ENCODE measurements at places on chromosomes 16 and 17. TPM values are rescaled to one million over a fixed set of nuclear protein-coding genes. Genes with fewer than 3 reads are reported as not detected.

The RNF112 gene
- 1.6 TPM for total RNA-seq

The ACBD4 gene
- total RNA-seq, result 48.1 TPM

The TBX4 gene
- not detected for total RNA-seq

- peak; percentile 18 for DNase-seq
- H3K4me1 ChIP-seq, result peaks cover 5% of the 10 kb centered on the region
- H3K27ac ChIP-seq, result no peak overlapping the region
- H3K27me3 ChIP-seq, result no peaks in the 10 kb centered on the region
- H3K4me3 ChIP-seq, result no peak overlapping the region
Measured at GRCh38 chr16:53773150-53773846, 69.3 kb downstream of the FTO start.

- H3K27ac ChIP-seq, result no peak overlapping the region
- H3K4me1 ChIP-seq, result no peaks in the 10 kb centered on the region
- H3K4me3 ChIP-seq, result no peak overlapping the region
Measured at GRCh38 chr16:4924593-4925292, 12.2 kb downstream of the PPL start.

DNA sequence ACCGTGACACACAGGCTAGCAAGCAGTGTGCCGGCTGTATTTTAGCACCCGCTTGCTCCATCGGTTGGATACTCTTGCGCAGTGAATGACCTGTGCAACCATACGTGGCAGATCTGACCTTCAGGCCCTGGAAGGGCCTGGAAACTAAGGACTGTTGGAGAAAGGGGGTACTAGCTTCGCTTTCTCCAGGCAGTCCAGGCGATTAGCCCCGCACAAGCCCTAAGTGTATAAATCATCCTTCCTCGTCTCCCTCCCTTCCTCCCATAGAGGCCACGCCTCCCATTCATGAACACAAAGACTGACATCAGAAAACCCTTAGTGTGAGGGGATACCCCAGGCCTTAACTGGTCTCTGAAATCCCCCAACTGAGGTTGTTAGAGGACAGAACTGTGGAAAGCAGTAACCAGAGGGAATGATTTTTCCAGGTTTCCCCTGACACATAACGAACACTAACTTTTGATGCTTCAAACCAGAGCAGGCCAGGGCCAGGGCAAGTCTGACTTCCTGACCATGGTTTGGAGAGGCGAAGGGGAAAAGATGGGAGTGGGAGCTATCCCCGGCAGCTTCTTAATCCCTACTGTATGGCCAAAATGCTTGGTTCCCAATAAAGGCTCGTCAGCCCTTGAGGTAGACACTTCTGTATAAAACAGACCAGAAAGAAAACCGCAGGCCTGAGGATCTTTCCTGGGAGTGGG lies 1.4 kb upstream of the DYNLL2 start:
- H3K36me3 ChIP-seq, result peaks cover 11% of the 10 kb centered on the region
- no peak overlapping the region for H3K4me3 ChIP-seq
- H3K27ac ChIP-seq, result no peak overlapping the region
- H3K4me1 ChIP-seq, result peaks cover 31% of the 10 kb centered on the region
- H3K27me3 ChIP-seq, result no peaks in the 10 kb centered on the region

- H3K27me3 ChIP-seq, result no peaks in the 10 kb centered on the region
- no peak overlapping the region for H3K27ac ChIP-seq
- no peaks in the 10 kb centered on the region for H3K36me3 ChIP-seq
- H3K4me1 ChIP-seq, result peaks cover 29% of the 10 kb centered on the region
- no peak overlapping the region for H3K4me3 ChIP-seq
Measured at GRCh38 chr17:46085522-46085921, 86.5 kb downstream of the STH start.

DNA sequence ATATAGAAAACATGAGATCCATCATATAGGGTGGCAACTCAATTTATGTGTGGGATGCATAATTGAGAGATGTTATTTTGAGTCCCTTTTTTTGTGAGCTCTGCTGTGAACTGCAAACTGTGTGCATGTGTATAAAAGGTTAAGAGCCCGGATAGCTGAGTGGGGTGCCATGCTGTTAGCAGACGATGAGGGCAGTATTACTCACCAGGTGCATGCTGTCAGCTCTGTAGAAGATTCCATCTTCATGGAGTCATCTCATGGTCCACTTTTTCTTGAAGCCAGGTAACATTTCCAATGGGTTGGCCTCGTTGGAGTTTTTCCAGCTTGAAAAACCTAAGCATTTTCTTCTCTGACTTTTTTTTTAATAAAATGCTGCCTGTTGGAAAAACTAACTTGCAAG lies 43.0 kb upstream of the RHBDL3 start:
- H3K27me3 ChIP-seq, result no peaks in the 10 kb centered on the region
- no peak overlapping the region for H3K27ac ChIP-seq
- no peak for DNase-seq
- no peaks in the 10 kb centered on the region for H3K4me1 ChIP-seq

The DDX19B gene
- total RNA-seq, result 26.9 TPM

The MIEN1 gene
- total RNA-seq, result 35.8 TPM

DNA sequence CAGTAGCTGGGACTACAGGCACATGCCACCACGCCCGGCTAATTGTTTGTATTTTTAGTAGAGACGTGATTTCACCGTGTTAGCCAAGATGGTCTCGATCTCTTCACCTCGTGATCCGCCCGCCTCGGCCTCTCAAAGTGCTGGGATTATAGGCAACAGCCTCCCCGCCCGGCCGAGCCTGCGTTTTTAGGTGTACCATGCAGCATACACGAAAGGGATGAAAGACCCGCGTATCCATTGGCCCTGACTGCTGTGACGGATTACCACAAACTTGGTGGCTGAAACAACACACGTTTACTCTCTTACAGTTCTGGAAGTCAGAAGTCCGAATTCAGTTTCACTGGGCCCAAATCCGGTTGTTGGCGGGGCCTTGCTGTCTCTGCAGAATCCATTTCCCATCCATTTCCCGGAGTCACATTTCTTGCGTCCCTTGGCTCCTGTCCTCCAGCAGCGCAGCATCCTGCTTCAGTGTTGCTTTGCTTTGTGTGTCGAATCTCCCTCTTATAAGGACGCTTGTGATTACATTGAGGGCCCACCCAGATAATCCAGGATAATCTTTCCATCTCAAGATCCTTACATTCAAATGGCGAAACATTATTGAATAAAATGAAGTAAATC lies 8.3 kb upstream of the GUCY2D start:
- no peaks in the 10 kb centered on the region for H3K27me3 ChIP-seq
- no peaks in the 10 kb centered on the region for H3K36me3 ChIP-seq
- H3K4me3 ChIP-seq, result no peak overlapping the region
- peaks cover 12% of the 10 kb centered on the region for H3K4me1 ChIP-seq

GRCh38 chr17:82938873-82939620 lies 99.2 kb upstream of the ZNF750 start:
- H3K4me3 ChIP-seq, result no peak overlapping the region
- no peaks in the 10 kb centered on the region for H3K27me3 ChIP-seq
- no peaks in the 10 kb centered on the region for H3K4me1 ChIP-seq
- no peak overlapping the region for H3K27ac ChIP-seq
